ENCODE measurements at places on chromosomes 3 and 15. TPM values are rescaled to one million over a fixed set of nuclear protein-coding genes. Genes with fewer than 3 reads are reported as not detected.

Gene GPR149
- not detected for total RNA-seq

DNA sequence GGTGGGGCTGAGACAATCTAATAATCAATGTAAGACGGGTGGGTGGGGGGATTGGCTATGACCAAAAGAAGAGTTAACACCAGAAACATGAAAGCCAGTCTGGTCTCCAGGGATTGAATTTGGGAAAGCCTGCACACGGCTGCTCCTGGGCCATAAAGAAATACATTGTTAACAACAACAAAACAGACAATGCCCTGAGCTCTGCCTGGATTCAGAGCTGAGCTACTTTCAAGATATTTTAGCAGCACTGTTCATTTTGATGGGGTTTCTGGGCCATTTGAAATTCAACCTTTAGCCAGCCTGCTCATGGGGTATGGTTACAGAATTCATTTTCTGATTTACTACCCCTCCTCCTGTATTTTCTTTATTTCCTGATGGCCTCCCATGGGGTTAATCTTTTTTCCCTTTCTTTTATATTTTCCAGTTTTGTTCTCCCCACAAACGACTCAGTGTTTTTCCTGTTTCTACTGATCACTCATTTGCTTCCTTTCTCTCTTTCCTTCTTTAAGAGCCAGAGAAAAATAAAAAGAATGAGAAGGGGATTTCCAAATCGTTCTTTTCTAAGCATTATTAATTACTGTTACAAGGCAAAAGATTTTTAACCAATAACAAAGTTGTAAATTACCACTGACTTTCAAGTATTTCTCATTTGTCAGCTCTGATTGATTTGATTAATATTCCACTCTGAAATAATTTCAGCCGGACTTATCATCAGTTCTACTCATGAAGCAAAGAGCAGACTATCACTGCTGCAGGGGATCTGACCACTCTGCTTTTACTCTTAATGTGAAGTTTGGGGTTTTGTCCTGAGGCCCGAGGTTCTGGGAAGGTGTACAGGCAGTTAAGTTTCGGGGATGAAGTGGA, 19.6 kb downstream of the NR2F2 start:
- no peak for DNase-seq

DNA sequence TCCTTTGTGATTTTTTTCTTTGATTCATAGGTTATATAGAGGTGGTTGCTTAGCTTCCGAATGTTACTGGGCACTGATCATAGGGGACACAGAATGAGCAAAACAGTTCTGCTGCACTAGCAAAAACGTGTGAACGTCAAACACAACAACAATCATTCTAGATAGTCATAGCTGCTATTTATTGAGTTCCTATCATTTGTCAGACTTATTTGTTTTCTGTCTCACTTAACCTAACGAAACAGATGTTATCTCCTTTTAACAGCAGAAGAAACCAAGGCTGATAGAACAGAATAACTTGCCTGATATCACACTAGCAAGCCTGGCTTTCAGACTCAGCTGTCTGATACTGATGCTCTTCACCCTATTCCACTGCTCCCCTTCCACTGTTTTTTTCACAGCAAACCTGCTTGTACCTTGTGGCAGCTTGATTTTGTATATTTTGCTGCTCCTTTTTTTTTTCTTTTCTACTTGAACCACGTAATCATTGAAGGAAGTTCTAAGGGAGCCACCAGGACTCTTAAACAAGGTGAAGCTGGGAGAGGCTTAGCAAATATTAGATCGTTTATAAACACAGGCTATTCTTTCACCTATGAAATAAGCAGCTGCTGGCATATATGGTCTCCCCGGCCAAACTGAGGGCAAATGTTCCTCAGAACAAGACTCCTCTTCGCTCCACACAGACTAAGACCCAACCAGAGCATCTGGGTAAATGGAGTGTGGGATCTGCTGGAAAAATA, 78.8 kb downstream of the MCF2L2 start:
- DNase-seq: no peak

DNA sequence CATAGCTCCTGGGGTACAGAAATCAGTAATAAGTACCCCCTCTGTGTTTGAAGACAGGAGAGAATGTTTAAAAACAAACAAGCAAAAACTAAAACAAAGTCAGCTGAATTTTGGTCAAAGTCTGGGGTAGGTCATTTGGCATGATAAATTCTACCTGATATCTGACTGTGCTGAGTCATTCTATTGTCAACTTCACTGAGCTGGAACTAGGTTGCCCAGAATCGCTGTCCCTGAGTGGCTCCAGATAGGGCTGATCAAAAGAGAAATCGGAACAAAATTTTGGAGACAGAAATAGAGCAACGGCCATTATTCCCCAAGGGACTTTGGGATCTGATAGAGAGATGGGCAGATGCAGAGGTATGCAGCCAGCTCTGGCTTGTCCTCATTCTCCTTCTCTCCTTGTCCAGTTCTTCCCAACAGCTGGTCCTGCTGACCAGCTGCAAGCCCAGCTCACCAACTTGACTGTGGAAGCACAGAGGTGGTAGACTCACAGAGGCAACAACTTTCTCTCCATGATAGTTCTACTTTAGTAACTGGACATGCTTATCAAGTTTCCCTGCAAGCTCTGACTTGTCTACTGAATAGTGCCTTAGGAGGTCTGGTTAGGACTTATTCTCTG, 57.3 kb upstream of the MYRIP start:
- DNase-seq: no peak

DNA sequence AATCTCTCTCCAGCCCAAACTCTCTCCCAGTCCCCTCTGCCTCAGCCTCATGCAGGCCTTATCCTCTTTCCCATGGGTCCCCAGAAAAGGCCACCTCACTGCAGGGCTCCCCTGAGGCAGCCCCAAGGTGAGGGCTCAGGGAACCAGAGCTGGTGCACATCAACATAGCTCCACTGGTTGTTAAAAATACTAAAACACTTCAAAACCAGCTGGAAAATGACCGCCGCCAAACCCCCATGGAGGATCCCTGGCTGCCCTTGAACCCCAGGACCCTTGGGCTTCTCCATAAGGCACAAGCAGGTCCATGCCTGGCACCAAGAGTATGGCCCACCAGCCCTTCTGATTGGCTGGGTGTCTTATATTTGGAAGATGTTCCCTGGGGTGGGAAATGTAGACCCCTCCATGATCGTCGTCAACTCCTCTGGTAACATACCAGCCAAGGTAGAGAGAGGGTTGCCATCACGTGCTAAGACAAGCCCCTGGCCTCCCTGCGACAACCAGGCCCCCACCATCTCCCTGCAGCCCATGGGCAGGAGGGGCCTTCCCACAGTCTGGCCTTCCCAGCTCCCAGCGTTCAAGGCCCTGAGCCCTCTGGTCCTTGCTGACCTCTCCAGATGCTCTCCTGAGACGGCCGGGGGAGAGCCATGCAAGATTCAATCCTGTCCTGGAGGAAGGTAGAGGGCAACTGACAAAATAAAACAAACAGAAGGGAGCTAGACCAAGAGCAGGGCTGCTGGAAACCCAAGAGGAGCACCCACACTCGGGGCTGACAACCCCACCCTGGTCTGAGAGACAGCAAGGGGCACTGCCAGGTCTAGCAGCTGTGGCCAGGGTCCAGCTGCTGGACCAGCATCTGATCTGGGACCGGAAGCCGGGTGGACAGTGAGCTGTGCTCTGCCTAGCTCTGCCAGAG, 132.1 kb upstream of the PRR20G start:
- DNase-seq: no peak

DNA sequence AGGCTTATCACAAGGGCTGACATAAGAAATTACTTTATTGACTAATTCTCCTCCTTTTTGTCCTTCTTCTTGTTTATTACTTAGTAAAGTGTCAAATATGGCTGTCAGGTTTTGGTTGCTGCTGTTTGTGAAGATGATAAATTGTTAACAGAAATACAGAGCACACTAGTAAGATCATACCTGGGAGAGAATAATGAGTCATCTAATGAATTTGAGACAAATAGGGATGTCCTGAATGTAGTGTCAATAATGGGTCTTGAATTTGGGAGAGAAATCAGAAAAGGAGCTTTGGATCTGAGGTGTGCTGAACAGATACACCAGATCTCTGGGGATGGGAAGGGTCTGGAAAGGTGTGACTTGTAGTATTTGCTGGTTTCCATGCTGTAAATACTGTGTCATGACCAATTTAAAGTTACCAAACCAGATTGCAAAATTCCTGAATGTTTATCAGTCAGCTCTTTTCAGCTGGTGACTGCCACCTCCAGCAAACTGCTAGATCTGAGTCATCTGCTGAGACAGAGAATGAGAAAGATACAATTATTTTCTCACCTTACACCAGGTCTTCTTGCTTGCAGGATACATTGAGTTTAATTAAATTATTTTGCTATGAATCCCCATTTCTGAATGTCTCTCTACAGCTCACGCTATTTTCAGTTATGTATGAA, 76.7 kb upstream of the SATB1 start:
- peak; percentile 52 for DNase-seq

- no peak for DNase-seq
These were observed 32.6 kb upstream of the FRG2C start for GRCh38 chr3:75631541-75631940.

- no peak for DNase-seq
These were observed 41.9 kb upstream of the SEMA4B start for GRCh38 chr15:90159213-90159612.

DNA sequence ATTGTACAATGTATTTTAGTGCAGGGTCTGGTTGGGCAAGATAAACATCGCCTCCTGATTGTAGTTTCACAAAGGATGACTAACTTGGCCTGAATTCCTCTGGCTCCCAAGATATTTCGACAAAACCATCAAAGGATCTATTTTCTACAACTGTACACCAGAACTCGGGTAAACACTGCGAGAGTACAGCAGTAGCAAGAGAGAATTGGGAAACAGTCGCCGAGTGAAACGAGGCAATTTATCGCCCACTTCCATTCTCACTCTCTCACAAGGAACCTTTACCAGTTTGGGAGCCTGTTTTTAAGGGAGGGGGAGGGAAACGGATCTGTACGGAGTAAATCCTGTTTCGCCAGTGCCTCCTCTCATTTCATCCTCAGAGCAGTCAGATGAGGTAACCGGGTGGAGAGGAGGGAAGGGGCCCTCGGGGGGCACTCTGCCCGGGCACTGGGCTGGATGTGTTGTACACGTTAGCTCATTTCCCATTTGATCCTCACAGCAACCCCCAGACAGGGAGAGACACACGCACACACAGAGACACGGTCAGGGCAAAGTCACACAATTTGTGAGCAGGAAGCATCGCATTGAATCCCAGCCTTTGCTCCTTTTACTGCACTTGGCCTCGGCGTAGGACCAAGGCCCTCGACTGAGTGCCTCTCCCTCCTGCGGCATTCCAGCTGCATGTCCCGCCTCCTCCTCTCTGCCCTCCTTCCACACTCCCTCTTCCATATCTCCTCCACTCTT, 120.1 kb downstream of the LIPC start:
- DNase-seq: peak; percentile 59

- no peak for DNase-seq
These were observed 37.5 kb downstream of the EHD4 start for GRCh38 chr15:41934843-41935242.

DNA sequence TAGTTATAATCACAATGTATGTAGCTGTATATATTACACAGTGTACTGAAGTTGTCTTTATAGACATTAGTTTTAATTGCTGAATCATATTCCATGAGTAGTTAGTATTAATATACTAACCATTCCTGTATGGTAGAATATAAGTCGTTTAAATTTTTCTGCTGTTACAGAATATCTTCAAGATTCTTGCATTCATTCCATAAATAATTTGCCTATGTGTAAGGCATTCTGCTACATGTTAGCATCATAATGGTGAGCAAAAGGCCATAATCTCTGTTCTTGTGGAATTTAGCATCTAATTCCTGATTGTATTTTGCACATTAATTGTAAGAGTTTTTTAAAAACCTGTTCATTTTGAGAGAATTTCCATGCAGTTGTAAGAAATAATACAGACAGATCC, 14.1 kb downstream of the GYG1 start:
- no peak for DNase-seq

Gene SPESP1
- not detected for total RNA-seq

DNA sequence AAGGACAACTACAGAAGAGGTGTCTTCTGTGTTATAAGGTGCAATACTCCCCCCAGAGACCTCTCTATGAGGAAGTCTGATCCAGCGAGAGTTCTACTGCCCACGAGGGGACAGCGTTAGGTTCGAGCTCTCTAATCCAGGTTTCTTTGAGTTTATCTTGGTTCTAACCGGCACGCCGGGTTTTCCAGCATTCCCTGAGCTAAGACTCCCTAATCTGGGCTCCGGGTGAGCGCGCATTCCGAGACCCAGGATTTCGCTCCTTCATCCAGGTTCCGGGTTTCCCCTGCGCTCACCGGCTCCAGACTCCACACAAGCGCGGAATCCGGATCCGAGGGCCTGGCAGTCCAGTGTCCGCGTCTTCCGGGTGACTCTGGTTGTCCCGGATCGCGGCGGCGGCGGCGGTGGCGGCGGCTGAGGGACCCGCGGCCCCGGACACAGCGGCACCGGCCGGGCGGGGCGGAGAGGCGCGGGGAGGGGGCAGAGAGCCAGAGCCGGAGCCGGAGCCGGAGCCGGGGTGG, at the start of gene ZNF609:
ZNF609 (plus strand) TSS at position 373 of the 518 bp plus-strand sequence. CDS start 38,842 bp downstream, outside the sequence.
- DNase-seq: peak; percentile 70

Gene CCDC80
- total RNA-seq: 162 TPM

GRCh38 chr3:30616347-30617027, 10.1 kb downstream of the TGFBR2 start:
- DNase-seq: no peak

Gene GOLGA8M
- total RNA-seq: not detected

DNA sequence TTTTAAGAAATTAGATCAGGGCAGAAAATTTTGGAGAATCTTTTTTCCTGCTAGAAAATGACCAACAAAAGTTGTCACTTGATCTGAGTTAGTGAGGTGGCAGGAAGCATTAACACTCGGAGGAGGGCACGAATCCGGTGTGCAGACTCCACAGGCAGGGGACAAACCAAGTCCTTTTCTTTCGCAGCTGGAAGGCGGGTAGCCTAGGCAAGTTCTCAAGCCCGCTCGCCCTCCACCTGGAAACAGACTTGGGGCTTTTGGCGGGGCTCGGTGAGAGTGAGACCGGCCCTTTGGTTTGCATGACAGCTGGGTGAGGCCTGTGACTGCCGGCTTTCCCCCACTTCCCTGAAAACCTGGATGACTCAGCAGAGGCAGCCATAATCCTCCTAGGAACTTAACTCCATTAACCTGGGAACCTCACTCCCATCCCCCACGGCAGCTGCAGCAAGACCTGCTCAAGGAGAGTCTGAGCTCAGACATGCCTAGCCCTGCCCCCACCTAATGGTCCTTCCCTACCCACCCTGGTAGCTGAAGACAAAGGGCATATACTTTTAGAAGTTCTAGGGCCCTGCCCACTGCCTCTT, 134.8 kb downstream of the MFSD1 start:
- no peak for DNase-seq

DNA sequence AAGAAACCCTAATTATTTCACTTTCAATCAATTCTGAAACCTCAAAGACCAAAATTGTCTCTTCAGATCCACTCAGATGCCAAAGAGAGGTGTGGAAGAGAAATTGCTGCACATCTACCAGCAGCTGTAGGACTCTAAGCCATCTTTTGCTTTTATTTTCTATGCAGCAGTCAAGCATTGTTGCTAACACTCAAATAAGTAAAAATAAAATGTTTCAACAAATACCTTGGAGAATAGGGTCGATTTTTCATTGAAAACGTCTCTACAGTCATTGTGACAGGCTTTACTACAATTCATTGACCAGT, 66.4 kb upstream of the CFAP20DC start:
- no peak for DNase-seq

Data from PC-9 (cell line).